ENCODE measurements at places on chromosomes 11 and 22.

DNA sequence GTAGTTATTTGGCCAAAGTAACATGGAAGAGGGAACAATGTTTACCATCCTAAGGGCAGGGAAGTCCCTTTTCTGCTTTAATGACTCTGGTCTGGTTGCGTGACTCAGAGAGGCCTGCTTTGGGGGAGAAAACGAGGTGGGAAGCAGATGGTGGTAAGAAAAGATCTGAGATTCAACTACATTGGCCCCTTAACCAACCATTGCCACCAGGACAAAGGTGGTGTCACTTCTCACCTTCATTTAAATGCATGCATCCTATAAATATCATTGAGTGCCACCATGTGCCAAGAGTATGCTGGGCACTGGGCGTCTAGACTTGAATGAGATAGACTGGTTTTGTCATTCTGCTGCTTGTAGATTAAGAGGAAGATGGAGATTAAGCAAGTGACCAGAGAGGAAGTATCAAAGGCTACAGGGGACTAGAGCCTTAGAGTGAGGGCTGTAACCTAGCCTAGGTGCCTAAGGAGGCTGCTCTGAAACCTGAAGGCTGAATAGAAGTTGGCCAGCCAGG, 3.6 kb upstream of the SORL1 start:
- no peak for DNase-seq

DNA sequence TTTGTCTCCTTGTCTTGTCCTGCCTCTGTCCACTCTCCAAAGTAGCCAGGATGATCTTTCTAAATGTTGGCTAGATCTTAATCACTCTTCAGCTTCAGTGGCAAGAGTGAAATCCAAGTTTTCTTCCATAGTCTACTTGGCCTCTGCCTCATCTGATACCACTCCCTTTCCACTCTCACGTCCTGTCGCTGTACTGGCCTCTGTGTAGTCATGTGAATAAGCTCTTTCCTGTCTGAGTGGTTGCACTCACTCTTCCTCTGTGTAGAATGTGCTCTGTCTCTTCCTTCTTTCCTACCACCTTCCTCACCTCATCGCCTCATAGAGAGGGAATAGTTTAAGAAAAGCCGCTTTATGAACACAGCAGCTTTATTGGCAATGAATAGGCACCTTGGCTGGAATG, 86.5 kb downstream of the WNT11 start:
- no peak for DNase-seq

DNA sequence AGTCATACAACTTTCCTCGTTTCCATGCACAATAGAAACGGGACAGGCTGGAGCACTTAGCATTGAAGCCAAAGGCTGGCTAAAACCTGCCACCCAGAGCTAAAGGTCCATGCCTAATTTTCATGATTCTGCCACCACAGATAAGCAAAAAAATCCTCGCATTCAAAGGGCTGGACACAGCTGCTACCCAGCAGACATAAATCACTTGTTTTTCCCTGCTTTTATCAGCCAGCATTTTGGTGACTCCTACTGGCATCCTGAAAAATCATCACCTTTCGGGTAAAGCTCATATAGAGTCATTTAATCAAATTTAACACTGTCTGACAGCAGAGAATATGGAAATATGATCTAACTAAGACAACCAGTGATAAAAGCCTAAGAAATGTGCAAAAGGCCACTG, 37.9 kb downstream of the ALG9 start:
- DNase-seq = no peak

- no peak for DNase-seq
Measured at GRCh38 chr11:126132319-126132718, 69.7 kb upstream of the CDON start.

DNA sequence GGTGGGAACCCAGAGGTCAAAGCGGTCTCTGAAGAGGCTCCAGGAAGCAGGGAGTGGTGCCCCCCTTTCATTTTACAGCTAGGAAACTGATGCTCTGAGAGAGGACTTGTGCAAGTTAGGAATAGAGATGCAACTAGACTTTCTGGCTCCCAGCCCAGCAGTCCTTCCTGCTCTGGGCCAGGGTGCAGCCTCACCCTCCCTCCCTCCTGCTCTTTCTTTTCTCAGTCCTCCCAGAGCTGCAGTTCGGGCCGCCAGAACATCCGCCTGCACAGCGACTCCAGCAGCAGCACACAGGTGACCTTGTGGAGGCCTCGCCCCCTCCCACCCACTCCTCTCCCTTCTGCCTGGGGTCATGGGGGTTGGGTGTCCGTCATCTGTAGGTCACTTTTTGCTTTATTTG, 51.5 kb downstream of the LHFPL7 start:
- no peak for DNase-seq

DNA sequence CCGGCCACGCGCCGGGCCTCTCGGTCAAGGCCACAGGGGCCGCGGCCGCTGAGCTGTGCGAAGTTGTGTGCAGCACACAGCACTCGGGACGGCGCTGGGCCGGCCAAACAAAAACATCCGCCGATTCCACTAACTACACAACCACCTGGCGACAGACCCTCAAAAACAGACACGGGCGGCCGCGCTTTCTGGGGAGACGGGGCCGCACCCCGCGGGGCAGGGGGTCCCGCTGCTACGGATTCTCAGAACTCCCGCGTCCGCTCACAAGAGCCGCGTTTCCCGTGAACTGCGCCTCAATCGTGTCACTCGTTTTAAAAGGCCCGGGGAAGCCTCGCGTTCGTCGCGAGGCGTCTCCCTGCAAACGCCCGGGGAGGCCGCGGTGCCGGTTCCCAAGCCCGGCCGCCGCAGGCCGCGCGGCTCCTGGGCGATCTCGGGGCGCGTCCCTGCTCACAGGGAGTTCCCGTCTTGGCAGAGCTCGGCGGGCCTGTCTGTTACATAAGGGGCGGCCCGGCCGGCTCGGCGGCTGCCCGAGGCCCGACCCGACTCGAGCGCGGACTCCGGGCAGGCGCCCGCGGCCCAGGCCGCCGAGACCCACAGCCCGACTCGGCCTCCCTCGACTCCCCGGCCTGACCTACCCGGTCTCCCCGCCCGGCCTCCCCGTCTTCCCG, 936 bp downstream of the BRD1 start:
- peak; percentile 47 for DNase-seq

- DNase-seq = no peak
Measured at GRCh38 chr11:10916665-10917064, 58.8 kb upstream of the ZBED5 start.

DNA sequence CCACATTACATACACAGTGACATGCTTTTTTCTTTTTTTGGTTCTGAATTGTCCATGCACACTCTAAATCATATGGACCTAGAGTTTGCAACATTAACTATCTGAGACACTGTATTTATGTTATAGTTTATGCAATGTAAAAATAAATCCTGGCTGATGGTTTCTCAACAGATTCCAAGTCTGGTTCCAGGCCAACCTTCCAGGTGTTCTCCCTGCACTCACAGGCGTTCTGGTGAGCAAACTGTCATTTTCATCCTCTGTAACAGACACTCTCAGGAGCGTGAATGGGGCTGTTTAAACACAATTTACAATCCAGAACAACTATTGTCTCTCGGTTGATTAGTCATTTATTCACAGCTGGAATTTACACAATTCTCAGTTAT, 36.5 kb upstream of the ANKK1 start:
- DNase-seq = no peak

DNA sequence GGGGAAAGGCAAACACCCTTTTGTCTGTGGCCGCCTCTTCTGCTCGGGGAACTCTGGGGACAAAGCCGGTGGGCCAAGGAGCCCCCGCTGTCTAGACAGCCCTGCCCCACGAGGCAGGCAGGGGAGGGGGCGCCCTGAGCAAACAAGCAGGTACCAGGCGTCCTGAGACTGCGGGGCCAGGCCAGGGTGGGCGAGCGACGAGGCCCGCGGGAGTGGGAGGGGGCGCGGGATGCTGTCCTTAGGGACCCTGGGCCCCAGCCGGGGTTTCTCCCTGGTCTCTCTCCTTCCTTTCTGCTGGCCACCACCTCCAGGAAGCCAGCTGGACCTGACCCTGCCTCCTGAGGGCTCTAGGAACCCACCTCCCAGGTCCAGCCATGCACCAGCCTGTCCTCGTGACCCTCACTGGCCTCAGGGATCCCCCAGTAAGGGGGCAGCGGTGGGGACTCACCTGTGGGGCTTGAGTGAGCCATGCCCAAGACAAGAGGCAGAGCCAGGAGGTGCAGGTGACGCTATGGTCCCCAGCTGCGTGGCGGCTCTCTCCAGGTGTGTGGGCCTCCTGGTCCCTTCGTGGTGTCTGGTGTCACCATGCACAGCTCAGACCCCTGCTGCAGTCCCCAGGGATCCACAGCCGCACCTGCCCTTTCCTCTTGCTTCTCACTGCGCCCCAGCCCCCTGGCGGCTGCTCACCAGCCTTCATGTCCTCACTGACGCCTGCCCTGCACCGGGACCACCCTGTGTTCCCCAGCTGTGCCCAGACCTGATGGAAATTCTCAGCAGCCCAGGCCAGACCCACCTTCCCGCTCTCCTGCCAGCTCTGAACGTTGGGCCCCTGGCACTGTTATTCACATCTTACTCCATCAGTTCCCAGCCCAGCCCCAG, 26.5 kb upstream of the MUC5AC start:
- DNase-seq = no peak

- no peak for DNase-seq
Measured at GRCh38 chr11:16632295-16633200, 105.9 kb upstream of the C11orf58 start.

- DNase-seq = peak; percentile 26
Measured at GRCh38 chr22:20430101-20430719, 7.4 kb downstream of the SCARF2 start.

- DNase-seq = no peak
Measured at GRCh38 chr11:33515347-33515746, 185.3 kb downstream of the C11orf91 start.

DNA sequence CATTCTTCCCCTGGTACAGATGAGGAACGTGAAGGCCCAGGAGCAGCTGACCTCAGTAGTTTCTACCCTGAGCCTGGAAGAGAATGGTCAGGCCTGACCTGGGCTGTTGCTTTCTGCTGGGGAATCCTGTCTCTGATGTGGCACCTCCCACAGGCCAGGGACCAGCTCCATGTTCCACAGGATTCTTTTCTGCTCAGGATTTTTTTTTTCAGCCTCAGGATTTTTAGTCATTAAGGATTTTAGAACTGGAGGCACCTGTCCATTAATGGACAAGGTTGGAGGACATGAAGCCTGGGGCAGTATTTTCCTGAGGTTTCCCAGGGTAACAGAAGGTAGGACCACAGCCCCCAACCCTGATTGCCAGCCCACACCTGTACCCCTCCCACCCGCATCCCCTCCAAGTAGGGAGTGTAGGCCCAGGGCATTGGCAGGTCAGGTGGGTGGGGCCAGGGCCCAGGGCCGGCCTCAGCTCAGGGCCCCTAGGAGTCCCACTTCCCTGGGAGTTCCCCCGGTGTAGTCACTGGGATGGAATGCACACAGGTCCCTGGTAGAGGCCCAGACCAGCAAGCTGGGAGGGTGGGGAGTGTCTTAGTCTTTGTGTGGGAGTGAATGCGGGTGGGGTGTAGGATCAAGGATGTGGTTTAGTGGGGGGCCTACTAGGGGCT, 16.1 kb downstream of the BIK start:
- DNase-seq = no peak
